ENCODE measurements at places on chromosomes 2 and 18. TPM values are rescaled to one million over a fixed set of nuclear protein-coding genes. Genes with fewer than 3 reads are reported as not detected.
A peak's percentile ranks its signal among the peaks of the same experiment; 100 is the strongest.

GRCh38 chr2:20480913-20481312 lies 34.0 kb downstream of the RHOB start:
- no peak for DNase-seq

DNA sequence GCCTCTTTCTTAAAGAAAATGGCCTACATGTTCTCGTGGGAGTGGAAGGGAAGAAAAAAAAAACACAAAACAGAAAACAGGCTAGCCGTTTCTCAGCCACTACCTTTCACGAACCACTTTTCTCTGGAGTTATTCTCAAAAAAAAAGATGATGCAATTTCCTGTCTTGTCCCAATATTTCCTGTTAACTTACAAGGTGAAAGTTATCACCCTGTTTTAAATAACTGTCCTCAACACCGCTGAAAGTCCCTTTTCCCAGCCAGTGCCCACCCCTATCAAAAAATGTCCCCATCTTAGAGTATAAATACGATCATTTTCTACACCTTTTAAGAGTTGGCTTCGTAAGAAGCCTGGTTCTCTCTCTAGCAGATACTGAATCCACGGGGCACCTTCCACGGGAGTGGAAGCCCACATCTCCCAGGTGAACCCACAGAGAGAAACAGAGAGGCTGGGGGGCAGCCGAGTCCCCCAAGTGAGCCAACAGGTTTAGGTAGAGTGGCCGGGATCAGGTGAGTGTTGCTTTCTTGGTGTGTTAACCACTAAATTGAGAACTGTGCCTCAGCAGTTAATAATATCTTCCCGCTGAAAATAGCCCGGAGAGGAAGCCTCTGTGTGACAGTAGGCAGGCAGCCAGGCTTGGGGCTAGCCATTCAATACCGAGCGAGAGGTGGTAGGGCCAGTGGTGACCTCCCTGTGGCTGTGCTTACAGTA lies 15.9 kb downstream of the SMAD7 start:
- peak; percentile 10 for DNase-seq

DNA sequence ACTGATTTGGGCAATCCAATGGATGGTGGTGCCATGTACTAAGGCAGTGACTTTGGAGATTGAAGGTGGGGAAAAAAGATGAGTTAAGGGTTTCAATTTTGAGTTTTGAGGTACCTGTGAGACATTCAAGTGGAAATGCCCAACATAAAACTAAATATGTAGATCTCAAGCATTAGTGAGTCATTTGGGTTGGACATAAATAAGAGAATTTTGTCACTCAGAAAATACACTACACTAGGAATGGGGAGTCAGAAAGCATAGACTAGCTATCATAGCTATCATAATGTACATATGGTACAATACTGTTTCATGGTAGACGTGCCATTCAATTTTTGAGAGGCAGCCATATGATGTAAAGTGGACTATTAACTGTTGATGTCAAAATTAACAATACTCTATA lies 56.1 kb downstream of the FBXO11 start:
- DNase-seq = no peak

DNA sequence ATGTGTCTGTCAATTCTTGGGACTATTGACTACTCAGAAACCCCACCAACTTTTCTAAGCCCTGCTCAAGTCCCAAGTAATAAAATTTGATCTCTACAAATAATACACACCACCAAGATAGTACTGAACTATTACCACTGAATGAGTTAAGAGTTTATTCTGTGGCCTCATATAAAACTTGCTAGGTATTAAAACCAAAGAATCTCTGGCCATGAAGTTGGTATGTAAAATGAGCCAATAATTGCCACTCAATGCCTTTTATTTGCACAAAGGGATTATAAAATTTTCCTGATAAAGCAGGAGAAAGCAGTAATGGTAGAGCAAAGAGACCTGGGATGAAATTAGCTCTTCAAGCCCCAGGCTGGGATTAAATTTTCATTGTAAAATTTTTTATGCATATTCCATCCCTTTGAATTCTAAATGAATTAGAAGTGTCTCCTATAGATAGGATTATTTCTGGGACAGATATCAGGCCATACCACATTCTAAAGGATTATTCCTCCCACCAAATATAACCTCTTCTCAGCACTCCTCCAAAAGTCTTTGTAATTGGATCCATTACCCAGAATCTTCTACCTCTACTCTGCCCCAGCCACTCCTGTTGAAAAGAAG lies 450.5 kb upstream of the ACVR2A start:
- DNase-seq = no peak

DNA sequence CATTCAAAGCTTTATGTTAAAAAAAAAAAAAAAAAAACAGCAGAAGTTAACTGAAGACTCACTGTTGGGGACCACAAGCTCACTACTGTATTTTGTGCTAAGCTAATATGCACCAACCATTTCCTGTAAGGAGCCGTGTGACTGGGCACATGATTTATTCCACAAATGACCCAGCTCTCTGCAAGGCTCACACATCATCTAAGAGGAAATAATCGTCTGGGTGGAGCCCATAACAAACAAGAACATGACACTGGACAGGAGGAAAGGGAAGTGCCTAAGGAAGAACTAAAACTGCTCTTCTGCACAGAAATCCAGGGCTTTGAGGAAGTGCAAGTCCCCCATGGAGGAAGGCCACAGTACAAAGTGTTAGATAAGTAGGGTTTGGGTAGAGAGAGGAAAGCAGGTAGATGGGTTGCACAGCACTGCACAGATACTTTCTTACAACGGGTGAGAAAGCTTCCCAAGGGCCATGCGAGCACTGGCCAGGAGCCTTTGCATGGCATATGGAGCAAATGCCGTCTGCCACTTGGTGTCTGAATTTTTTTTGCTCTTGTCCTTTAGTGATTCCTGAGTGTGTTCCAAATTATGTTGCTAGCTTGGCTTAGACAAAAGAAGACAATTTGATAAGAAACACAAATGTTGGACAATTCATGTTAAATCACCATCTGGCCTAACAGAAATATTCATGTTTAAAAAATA lies 24.4 kb downstream of the NFE2L2 start:
- peak; percentile 57 for DNase-seq

RGPD4 gene
- total RNA-seq = 0.19 TPM

GRCh38 chr2:205161156-205161839 lies 521.0 kb upstream of the NRP2 start:
- DNase-seq = no peak

DNA sequence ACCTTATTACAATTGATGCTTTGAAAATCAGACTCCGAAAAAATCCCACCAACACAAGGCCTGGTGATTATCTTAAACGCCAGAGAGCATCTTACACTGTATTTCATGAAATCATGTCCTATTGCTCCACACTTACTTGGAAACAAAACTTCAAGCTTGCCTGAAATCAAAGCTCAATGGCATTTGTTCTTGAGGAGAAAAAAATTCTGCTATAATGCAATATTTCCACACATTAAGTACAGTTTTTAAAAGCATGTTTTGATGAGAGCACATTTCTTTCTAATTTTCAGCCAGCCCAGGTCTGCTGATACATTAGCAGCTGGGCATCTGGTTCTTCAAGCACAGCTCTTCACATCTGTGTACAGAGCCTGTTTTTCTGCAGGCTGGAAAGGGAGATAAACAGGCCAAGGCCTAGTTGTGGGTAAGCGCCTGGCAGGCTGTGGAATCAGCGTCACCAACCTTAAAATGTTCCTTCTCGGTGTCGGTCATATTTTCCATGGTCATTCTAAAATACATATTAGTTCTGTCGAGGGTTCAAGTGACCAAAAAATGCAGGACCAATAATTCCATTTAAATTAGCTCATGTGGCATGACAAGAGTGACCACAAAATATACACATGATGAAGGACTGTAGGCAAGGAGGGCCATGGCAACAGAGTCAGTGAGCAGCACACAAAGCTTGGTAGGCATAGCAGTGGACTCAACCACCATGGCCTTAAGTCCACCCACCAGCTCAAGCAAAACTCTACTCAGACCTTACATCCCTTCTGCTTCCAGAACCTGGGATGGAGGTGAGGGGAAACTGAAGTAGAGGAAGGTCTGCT lies 20.9 kb downstream of the SLC8A1 start:
- no peak for DNase-seq

Measured in activated CD4-positive, alpha-beta T cell treated with anti-CD3 and anti-CD28 coated beads for 36 hours (primary cell).